ENCODE measurements at places on chromosomes 4 and X.
A peak's percentile ranks its signal among the peaks of the same experiment; 100 is the strongest.

DNA sequence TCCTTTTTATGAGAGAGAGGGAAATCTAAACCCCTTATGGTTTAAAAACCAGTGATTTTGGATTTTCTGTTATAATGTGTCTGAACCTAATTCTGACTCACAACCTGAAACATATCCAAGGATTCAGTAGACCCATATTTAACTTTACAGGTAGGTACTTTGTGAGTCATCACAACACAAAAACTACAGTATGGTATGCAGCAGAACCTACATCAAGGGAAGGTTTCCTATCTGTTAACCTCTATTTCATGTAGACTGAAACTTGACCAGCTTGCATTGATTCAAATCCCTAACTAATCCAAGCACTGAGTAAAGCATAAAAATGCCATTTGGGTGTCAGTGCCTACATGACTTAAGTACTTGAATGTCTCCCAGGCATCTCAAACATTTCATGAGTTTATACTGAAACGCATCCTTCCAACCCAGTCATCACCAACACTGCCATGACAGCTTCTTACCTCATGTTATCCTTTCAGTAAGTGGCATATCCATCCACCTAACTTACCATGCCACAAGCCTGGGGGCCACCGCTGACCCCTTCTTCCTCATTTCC lies 4.3 kb upstream of the ARHGAP10 start:
- no peak for DNase-seq

DNA sequence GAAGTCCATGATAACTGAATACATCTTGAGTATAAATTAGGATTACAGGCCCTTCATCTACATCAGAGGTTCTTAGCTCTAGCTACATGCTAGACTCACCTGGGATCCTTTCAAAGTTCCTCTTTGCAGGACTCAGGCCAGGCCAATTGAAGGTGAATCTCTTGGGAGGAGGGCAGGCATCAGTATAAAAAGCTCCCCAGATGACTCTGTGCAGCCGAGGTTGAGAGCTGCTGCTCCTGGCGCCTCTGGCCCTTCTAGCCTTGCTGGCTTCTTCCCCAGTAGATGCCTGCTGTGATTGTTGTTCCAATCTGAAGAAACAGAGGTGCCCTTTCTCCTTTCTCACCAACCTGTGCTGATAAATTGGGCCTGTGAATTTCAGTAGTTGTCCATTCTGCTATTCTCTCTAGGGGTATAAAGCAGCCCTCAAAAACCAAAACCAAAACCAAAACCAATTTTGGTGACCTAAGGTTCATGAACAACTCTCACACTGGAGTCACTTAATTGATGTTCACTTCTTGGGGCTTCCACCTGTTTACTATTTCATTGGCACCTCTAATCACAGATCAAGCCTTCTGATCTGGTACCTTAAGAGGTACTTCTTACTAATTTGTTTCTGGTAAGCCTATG lies 78.7 kb downstream of the SUPT20HL2 start:
- DNase-seq = no peak

DNA sequence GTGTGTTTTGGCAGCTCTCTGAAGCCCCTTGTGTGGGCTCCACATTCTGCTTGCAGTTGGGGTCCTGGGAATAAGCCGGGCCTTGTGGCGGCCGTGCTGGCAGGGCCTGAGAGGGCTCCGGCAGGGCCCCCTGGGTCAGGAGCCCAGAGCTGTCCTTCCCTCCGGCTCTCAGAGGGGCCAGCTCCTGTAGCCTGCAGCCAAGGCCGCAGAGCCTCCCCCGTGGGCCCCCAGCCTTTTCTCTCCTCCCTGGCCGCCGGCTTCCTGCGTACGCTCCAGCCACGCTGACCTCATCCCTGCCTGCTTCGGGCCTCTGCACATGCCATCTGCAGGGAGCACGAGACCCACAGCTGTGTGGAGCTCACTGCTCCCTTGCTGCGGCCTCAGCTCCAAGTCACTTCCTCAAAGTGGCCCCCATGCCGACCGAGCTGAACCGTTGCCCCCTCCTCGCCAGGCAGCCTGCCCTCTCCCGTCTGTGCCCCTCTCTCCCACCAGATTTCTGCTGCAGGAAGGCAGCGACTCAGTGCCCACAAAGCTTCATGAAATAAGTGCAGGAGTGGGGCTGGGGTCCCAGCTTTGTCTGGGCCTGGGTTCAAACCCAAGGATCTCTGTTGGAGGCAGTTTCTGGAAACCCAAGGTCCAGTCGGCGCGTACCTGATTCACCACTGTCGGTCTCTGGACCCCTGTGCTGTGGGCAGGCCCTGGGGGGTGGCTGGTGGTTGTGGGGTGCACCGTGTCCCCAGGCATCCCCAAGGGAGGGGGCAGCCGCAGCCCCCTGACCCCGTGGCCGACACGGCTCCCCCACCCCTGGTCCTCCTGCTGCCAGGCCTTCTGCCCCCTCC lies 57.1 kb upstream of the NKX1-1 start:
- DNase-seq = peak; percentile 48

- peak; percentile 50 for DNase-seq
Observed at GRCh38 chrX:50448565-50448964, 22.1 kb downstream of the DGKK start.

- no peak for DNase-seq
Observed at GRCh38 chrX:17559728-17560379, 177.4 kb upstream of the SCML1 start.

DNA sequence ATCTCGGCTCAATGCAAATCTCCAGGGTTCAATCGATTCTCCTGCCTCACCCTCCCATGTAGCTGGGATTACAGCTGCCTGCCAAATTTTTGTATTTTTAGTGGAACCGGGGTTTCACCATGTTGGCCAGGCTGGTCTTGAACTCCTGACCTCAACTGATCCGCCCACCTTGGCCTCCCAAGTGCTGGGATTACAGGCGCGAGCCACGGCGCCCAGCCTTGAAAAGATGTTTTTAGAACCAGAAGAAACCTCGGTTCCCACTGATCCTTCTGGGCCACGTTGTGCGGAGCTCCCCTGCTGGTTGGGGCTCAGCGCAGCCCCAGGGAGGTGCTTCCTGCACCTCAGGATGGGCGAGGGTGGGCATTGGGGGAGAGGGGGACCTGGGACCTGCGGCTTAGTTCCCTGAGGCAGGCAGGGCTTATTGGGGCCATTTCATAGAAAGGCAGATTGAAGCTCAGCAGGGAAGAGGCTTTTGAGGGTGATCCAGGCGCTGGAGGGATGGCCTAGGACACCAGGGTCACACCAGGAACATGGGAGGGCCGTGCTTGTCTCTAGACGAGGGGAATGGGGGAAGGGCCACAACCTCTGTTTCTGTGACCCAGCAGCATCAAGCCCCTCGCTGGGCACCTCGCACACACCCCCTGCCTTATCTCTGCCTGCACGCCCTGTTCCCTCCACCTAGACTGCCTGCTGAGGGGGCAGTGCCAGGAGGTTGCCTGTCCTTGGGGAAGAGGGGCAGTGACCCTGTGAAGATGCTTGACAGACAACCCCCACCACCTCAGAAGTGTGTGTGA lies 6.3 kb upstream of the ADD1 start:
- peak; percentile 58 for DNase-seq

- DNase-seq = peak; percentile 43
Observed at GRCh38 chr4:155956461-155956860, 2.8 kb upstream of the CTSO start.

DNA sequence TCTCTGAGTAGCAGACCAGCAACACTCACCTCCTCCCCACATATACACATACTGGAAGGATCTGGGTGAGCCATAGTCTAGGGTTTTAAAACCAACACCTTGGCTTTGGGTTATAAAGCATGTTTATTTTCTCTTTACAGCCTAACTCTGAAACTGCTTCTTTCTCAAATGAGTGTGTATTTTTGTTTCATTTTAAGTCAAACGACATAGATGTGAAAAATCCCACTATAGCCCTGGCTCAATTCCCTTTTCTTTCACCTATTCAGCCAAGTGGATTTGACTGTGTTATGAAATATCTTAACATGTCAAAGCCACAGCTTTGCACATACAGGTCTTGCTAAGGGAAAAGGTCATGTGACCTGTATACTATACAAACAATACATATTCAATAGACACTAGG lies 13.8 kb downstream of the NEXMIF start:
- no peak for DNase-seq

- no peak for DNase-seq
Observed at GRCh38 chr4:76084542-76084941, 10.0 kb downstream of the ART3 start.

DNA sequence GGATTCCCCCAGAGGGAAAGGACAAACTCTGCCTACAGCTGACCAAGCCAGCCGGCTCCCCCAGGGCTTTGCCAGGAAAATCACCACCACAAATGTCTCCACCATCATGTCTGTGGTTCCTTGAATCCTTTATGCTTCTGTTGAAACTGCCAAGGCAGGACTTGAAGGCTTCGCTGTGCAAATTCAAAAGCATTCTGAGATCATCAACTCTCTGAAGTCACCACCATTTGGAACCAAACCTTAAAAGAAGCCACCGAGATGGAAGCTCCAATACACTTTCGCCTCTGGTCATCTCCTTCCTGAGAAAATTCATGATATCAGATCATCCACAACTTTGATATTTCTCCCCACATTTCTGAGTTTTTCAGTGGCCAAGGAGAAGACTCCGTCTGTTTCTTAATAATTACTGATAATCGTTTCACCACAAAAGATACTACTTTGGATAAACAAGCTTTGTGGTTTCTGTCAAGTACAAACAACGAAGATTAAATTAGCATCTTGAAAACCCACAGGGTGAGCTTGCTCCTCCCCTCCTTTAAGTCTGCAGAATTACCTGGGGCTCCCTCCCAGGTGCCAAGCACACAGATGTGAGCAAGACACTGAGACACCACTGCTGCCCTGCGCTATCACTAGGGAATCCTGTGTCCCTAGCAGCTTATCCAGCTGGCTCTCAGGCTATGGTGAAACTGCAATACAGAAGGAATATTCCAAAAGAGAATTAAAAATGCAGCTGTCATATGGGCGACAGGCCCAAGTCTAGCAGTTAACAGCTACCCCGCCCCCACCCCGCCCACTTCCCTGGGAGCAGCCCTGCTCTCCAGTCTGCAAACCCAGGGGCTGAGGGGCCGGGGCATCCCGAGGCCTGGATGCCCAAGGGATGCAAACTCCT lies 125.0 kb upstream of the TBL1X start:
- peak; percentile 74 for DNase-seq

GRCh38 chr4:187016101-187016500 lies 292.4 kb upstream of the FAT1 start:
- no peak for DNase-seq

DNA sequence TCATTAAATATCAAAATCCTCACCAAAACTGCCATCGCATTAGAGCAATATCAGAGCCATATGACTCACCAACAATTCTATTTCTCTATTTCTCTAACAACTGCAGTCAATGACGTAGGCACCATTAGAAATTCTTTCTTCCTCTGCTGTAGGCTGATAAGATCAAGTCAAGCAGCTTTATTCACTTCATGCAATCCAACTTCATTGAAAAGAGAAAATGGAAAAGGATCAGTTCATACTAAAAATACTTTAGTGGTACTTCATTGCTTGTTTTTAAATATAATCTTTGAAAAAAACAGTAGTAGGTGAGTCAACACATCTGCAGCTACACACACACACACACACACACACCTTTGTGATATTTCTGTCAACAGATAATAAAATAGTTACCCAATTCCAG lies 345.3 kb upstream of the TENM3 start:
- DNase-seq = no peak
